ENCODE measurements at places on chromosomes 16 and 17.

GRCh38 chr16:72666267-72666666 lies 381.7 kb downstream of the ZFHX3 start:
- peak; percentile 42 for DNase-seq

- no peak for DNase-seq
Measured at GRCh38 chr17:263271-263670, 81.8 kb upstream of the DOC2B start.

- DNase-seq, result no peak
Measured at GRCh38 chr17:17683710-17684365, 2.6 kb downstream of the RAI1 start.

DNA sequence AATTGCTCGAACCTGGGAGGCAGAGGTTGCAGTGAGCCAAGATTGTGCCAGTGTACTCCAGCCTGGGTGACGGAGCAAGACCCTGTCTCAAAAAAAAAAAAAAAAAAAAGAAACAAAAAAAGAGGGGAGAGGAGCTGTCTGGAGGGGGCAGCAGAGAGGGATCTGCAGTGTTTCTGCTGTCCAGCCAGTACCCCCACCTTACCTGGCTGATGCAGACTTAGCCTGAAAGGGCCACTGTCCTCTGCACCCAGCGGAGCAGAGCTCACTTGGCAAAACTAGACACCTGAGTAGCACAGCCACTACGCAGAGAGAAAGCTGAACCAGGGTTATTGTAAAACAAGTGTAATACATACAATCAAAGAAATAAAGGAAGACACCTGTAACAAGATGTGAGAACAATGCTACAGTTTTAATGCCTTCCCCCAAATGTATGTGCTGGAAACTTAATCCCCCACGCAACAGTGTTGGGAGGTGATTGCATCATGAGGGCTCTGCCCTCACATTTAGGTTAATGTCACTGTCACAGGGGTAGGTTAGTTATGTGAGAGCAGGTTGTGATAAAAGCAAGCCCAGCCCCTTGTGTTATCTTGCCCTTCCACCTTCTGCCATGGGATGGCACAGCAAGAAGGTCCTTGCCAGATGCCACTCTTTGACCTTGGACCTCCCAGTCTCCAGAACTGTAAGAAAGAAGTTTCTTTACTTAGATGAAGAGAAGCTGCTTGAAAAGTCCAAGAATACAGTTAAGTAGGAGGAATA lies 211.2 kb downstream of the RPTOR start:
- DNase-seq, result no peak

DNA sequence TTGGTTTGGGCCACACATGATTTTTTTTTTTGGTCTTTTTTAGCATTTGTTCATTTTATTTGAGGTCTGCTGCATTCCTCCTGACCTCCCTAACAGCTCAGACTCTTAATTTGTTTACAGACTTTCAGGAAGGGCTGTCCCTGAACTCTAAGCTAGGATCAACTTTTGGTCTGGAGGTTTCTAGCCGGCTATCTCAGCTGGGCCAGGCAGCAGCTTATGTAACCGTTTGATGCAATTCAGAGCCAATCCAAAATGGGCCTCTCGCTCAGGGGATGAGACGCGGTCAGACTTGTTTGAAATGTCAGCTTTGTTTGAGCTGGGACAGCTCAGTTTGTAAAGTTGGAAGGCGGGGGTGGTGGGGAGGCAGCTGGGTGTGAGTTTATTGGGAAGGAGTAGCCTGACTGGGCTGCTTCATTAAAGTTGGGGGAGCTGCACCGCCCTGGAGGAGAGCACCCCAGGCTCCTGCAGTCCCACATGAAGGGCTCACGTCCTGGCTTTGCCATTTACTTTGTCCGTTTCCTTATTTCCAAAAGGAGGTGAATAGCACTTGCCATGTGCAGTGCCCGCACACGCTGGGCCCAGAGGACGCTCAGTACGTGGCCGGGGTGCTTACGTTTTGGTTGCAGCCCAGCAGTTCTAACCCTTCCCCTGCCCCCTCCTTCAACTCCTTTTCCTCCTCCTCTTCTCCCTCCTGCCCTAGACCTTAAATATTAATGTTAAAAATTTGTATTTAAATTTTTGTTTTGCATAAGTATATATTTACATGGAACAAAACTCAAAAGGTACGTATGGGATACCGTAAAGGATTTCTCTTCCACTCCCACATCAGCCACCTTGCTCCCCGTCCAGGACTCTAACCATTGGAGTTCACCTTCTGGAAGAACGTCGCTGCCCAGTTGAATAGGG lies 121.2 kb downstream of the SNX29 start:
- DNase-seq, result peak; percentile 67

- DNase-seq, result peak; percentile 57
Measured at GRCh38 chr17:15377616-15378015, 36.2 kb upstream of the TEKT3 start.

DNA sequence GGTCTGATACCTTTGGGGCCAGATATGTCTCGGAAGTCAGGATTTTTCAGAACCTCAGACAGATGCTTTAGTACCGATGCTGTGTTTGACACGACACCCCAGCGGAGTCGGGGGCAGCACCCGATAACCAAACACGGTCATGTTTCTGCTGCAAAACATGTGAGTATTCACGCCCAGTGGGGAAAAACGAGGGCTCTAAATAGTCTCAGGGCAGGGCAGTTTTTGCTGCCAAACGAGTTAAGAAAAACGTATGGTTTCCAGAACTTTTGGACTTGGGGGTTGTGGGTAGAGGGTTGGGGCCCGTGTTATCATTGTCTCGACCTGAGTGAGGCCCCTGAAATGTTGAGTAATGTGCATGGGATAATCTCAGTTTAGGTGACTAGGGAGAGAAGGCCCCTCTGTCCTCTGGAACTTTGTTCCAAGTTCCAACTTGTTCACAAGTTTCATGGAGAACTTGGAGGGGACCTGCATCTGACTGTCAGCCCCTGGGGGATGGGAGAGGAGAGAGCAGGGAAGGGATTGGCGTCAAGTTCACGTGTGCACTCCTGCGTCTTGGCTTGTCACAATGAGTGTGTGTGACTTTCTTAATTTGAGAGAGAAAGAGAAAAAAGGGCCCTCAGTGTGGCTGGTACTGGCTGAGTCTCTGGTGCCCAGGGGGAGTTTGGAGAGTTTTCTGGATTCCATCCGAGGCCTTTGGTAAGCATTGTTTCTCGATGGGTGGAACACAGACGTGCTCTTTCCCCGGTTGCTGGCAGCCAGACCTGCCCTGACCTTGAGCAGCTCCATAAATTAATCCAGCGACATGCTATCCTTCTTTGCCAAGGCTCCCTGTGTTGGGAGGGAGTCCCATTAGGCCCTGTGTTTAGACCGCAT lies 83.9 kb upstream of the CIBAR2 start:
- peak; percentile 50 for DNase-seq

DNA sequence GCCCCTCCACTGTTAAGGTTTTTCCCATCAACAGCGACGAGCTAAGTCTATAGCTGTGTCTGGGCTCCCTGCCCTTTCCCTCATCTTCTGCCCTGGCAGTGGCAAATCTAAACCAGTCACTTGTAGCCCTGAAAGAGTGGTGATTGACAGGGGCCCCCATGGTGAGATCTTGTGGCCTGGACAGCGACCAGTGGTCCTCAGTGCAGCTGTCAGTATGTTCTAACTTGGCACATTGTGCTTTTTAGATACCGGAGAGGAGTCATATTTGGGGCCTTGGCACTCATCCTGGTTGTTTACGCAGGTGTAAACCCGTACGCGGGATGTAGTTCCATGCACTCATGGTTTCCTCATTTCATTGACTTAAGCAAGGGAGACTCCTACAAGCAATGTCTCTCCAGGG lies 57.5 kb upstream of the ARHGAP44 start:
- no peak for DNase-seq
